ENCODE measurements at places on chromosomes 6 and 20.

- no peak for DNase-seq
Observed at GRCh38 chr6:35713006-35713767, 23.6 kb upstream of the ARMC12 start.

DNA sequence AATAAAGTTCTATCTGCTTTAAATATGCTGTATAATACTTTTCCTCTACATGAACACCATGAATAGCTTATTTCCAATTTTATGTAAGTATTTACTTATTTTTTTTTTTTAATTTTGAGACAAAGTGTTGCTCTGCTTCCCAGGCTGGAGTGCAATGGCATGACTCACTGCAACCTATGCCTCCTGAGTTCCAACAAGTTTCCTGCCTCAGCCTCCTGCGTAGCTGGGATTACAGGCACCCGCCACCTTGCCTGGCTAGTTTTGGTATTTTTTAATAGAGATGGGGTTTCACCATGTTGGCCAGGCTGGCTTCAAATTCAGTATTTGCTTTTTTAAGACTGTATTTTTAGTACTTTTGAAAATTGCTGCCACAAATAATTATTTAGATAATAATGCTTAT lies 1365.9 kb downstream of the GRIK2 start:
- no peak for DNase-seq

- DNase-seq = no peak
Observed at GRCh38 chr6:115643762-115644161, 416.9 kb downstream of the FRK start.

DNA sequence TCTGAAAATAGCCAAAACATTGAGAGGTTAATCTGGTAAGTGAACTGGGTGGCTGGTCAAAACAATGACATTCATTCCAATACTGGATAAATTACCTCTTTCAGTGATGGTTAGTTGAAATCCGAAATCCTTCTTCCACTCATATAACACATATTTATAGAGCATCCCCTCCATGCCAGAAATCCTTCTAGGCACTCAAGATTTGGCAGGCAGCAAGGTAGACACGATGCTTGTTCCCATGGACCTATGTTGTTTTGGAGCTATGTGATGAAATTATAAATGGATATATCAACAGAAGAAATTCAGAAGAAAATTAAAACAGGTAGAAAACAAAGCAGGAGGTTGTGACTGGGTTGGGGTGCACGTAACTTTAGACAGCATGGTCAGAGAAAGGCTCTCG lies 26.3 kb upstream of the SNRPB2 start:
- no peak for DNase-seq

GRCh38 chr6:147879031-147879580 lies 370.6 kb downstream of the SAMD5 start:
- DNase-seq = no peak

GRCh38 chr6:32977272-32977952 lies 9.0 kb downstream of the BRD2 start:
- no peak for DNase-seq

GRCh38 chr6:38161754-38162492 lies 342.4 kb downstream of the ZFAND3 start:
- no peak for DNase-seq

DNA sequence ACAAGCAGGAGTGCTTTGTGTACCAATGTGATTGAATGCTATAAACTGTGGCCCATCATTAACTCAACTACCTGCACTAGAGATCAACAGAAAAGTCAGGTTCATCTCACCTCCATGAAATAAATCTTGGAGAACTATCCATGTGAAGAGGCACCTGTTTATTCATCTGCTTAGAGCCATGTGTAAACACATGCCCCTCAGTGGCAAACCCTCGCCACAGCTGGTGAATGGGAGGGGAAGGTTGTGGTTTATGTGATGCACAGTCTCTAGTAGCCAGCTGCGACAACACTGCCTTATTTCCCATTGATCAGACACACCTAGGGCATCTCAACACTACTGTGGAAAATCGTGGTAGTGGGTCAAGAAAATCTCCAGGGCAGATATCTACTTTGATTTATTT lies 640.2 kb downstream of the PTPRT start:
- DNase-seq = no peak

- no peak for DNase-seq
Observed at GRCh38 chr6:150394899-150395295, 26.1 kb downstream of the IYD start.

GRCh38 chr6:66926060-66926459 lies 1219.0 kb upstream of the EYS start:
- DNase-seq = no peak

- DNase-seq = no peak
Observed at GRCh38 chr6:99353126-99353525, 3.7 kb upstream of the FAXC start.

DNA sequence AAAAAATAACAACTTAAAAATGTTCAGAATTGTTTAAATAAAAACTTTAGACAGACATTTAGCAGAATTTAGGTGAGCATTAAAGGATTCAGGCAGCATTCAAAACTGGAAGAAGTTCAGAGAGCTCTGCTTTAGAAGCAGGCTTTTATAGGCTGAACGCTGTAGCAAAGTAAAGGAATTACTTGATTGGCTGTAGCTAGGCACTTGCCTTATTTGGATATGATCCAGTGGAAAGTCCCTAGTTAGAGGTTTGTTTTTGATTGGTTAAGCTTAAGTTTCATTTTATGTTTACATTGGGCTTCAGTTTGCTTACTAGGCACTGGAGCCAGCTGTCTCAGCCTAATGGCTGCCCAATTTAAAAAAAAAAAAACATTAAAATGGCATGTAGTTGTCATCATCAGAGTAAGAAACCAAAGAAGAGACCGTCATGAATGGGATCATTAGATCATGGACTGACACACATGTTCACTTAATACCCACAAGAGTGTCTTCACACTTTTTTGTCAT lies 65.1 kb downstream of the CBFA2T2 start:
- DNase-seq = peak; percentile 0

DNA sequence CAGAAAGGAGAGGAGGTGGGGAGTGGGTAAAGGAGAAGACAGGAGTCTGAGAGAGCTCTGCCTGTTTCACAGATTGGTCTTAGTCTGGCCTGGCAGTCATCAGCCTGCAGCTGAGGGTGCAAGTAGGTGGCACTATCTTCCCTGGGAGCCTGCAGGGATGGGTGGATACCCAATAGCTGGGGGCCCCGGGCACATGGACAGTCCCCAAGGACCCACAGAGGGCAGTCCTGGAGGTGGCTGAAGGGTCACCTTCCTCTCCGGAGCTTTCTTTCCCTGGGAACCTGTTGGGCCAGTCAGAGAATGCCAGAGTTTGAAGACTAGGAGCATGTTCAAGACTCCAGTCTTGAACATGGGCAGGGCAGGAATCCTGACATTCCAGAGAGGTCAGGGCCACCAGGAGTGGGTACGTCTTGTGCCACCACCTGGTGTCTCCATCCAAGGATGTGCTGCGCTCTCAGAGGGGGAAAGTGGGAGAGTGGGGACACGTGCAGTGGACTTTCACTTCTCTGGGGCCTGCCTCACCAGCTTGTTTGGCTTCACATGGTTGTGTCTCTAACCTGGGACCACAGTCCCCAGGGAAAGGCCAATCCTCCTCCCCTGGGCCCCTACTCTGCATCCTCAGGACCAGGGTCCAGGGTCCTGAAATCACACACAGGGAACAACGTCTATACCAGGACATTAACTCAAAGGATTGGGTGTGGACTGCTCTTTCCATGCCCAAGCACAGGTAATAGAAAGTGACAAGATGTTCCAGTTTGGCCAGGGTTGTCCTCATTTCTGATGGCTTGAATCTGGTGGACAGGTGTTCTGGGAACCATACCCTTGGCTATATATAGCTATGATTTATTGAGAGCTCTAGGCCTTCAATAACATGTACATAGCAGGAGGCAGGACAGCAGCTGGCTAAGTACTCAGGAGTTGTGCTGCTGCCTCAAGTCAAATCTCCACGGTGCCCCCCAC lies 18.0 kb downstream of the AARS2 start:
- DNase-seq = no peak

GRCh38 chr6:160055813-160056212 lies 65.8 kb upstream of the SLC22A1 start:
- DNase-seq = no peak

DNA sequence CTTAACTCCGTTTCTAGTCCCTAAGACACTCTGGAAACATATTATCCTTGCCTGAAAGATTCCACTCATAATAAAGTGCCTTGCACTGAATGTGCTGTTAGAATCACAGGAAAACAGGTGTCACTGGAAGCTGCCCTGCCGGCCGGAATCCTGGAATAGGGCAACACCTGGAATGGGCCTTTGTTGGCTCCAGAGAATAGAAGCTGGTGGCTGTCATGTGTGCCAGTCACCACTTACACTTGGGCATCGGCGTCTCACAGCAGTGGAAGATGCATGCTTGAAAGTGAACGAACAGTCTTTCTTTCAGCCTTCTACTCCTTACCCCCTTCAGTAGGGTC lies 90.8 kb upstream of the AFDN start:
- DNase-seq = no peak

GRCh38 chr6:154995254-154996015 lies at the start of gene TIAM2:
Gene TIAM2, plus strand, starts transcription at chr6:154995315. Its CDS starts 133,909 bp downstream, at chr6:155129224.
- no peak for DNase-seq

GRCh38 chr6:1745814-1746213 lies 136.1 kb downstream of the FOXC1 start:
- DNase-seq = no peak

- no peak for DNase-seq
Observed at GRCh38 chr6:17161076-17161475, 59.2 kb downstream of the STMND1 start.

DNA sequence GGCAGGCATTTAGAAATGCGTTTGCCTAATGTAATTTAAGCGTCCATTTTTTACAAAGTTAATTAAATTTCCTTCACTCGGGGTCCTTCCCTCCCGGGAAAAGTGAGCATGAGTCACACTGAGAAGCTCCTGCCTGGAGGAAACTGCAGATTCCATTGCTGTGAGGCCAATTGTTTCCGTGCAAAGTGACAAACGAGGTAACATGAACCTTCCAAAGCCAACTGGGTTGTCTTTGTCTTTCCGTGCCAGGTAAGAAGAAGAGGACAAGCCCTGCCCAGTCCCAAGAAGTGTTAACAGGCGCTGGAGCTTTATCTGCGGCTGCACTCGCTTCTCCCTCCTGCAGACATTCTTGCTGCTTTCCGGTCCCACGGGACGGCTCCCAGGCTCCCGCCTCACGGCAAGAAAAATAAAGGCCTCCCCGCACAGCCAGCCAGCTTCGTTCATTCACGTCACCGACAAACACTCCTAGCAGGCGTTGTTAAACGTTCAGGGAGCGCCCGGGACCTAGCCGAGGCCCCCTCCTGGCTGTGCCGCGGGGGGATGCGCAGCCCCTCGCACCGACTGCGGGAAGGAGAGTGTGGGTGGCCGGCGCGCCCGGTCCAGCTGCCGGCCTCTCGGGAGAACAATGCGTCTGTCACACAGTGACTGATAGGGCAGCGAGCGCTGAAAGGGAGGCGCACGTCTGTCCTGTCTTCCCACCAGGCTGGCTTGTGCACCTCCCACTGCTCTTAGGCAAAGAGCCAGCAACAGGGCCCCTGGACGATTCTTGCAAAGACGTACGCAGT lies 61.5 kb upstream of the HDDC2 start:
- no peak for DNase-seq

GRCh38 chr6:145704143-145704781 lies 31.1 kb downstream of the EPM2A start:
- DNase-seq = no peak

- no peak for DNase-seq
Observed at GRCh38 chr6:44042989-44043478, 84.2 kb downstream of the MRPL14 start.

DNA sequence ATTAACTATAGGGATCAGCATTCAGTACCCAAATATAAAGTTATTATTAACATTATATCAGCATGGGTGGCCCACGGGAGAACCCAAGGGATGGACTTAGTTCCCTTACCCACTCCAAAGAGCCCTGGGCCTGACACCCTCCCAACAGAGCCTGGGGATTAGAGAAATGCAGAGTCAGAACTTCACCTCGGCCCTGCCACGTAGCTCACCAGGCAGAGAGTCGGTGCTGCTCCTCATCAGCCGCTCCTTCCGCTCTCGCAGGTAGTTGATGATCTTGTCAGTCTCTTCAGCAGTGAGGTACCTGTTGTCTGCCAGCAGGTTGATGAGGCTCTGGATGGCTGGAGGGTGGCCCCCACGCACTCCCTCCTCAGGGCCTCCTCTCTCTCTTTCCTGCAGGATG lies 26.6 kb downstream of the NCOA5 start:
- no peak for DNase-seq

- DNase-seq = no peak
Observed at GRCh38 chr20:35578469-35578868, 36.6 kb downstream of the ERGIC3 start.

DNA sequence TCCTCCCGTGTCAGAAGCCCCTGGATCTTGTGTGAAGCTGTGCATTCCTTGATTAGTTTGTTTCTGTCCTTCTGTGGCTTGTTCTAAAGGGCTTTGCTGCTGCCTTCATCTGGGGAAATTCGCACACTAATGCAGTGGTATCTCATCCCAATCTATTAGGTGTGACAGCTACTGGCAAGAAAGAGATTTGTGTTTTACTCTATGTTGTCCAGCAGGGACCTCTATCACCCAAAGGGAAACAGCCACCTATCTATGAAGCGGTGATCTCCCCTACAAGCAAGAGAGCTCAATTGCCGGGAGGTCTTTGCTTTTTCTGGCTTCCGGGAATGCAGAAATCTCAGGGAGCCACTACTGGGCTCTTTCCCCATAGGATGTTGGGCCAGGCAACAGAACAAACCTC lies 151.8 kb downstream of the NRN1 start:
- no peak for DNase-seq

DNA sequence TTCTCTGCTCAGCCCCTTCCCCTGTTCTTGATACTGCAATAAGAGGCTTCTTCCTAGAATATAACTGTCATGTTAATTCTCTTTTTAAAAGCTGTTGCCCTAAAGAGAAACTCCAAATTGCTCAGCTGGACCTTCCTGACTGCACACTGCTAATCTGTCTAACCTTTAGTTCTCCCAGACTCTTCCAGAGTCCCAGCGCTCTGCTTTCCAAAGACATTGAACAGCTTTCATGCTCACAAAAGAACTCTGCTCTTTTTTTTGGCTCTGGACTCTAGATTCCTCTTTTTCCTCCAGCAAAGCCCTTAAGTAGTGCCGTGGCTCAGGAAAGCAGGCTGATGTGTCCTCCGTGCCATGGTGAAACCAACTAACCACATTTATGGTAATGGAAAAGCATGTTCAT lies 356.6 kb upstream of the RSPO3 start:
- DNase-seq = no peak

- DNase-seq = no peak
Observed at GRCh38 chr20:46261456-46262253, 46.6 kb downstream of the CDH22 start.

- DNase-seq = no peak
Observed at GRCh38 chr6:42269553-42269952, 51.9 kb upstream of the MRPS10 start.

DNA sequence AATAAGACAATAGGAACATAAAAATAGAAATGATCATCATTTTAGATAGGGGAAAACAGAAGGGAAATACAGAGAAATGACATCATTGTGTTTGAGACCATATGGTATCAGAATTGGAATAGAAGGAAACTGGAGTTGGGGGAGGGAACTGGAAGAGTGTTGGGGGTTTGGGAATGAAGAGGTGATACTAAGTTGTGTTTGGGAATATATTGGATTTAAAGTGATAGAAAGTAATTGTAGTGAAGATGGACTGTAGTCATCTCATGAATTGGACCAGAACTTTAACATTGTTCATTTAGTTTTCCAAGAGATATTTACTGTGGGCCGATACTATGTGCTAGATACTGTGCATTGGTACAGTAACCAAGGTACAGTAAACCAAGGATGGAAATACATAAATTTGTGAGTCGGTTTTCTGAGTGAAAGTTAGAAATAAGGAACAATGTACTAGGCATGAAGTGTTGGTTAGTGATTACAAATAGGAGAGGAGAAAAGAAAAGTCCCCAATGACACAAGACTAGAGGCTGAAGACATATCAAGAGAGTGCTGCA lies 32.3 kb downstream of the KCNQ5 start:
- DNase-seq = no peak

Data from stimulated activated CD4-positive, alpha-beta T cell treated with anti-CD3 and anti-CD28 coated beads, TNF-alpha, amount 100 ng/mL, for 1 hour (primary cell).